ENCODE measurements at places on chromosomes 16 and 17. TPM values are rescaled to one million over a fixed set of nuclear protein-coding genes. Genes with fewer than 3 reads are reported as not detected.

Gene CHST5
- not detected for total RNA-seq

Gene PITPNM3
- total RNA-seq, result 0.42 TPM

Gene CCDC200
- total RNA-seq, result 0.64 TPM

Gene KRTAP4-6
- not detected for total RNA-seq

Gene SHISA6
- not detected for total RNA-seq

Gene ZNF821
- 18.2 TPM for total RNA-seq

Gene CCL14
- not detected for total RNA-seq

Gene CDK3
- 13.5 TPM for total RNA-seq

Gene HOXB3
- 15.3 TPM for total RNA-seq

Gene TEKT1
- total RNA-seq, result not detected

Gene WDR81
- total RNA-seq, result 46.2 TPM

Gene NPIPB8
- 3.7 TPM for total RNA-seq

Gene LLGL2
- total RNA-seq, result 302 TPM

All from natural killer cell (primary cell).